ENCODE measurements at places on chromosomes 1 and 21.
A peak's percentile ranks its signal among the peaks of the same experiment; 100 is the strongest.

- DNase-seq = no peak
Measured at GRCh38 chr1:22751124-22751531, 40.5 kb downstream of the EPHB2 start.

DNA sequence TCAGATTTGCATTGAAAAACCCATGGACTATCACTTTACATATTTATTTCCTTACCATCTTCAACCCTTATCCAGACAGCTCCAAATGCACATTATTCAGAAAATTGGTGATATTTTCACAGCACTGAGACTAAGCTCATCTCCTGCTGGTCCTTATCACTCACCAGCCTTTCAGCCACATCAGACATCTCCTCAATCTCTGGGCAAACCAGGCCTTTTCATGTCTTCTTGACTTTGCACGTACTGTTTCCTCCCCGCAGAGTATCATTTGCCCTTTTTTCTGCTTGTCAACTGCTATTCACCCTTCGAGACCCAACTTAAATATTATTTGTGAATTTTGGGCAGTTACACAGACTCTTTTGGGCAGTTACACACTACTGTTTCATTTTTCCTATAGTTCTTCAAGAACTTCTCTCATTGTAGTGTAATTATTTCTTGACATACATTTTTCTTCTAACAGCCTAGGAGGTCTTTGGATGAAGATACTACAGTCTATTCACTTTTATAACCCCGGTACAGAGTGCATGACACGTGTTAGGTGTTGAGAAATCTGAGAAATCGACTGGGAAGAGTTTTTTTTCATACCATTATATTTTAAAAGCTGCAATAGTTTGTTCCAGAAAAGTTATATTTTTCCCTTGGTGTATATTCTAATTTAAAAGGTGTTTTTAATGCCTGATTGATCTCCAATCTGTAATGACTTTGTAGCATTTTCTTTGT is 98.0 kb downstream of the FGGY start:
- DNase-seq = peak; percentile 6

DNA sequence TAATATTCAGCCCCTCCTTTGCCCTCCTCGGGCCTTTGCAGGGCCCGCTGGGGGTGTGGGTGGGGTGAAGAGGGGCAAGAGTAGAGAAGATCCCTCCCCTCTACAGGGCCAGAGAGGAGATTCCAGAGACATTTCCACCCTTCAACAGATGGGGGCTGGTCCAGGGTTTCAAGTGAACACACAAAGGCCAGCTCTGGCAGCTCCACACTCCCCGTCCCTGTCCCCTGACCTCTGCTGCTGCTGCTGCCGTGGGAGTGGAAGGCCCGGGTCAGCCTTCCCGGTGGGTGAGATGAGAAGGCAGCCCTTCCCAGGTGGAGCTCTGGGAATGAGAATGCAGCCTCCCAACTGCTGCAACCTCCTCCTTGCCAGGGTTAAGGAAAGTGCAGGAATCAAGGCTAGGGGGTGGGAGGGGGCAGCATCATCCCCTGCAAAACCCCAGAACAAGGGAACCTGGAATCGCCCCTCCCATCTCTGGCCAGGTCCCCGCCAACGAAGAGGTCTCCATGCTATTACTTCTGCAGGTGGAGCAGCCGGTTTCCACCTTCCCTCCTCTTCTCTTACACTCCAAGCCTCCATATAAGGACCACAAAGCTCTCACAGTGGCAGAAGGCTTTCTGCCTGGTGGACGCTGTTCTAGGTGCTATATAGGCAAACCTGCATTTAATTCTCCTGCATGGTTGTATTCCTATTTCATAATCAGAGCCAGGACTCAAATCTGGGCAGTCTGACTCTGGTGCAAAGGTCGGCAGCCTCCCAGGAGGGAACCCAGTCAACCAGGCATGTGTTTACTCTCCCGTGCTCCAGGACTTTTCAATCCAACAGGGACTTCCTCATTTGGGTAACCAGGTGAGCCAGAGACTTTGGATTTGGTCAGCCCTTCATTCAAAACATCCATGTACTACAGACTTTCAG is 22.9 kb upstream of the ARHGEF10L start:
- no peak for DNase-seq

DNA sequence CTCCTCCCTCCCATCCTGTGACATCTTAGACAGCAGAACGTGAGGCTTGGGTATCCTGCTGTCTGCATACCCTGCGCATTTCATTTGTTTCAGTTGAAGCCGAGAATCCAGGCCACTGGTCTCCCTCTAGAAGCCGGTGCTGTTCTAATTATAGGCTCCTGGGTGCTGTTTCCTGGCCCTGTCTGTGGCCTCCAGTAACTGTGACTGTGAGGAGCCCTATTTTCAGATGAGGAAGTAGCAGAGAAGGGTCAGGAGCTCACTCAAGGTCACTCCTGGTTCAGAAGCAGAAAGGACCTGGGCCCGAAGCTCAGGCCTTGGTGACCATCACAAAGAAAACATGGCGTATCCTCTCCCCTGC is 24.0 kb downstream of the COQ8A start:
- DNase-seq = no peak

- DNase-seq = peak; percentile 89
Measured at GRCh38 chr21:44087426-44088400, 19.5 kb upstream of the PWP2 start.

- no peak for DNase-seq
Measured at GRCh38 chr1:112956544-112957132, 642 bp upstream of the SLC16A1 start.

DNA sequence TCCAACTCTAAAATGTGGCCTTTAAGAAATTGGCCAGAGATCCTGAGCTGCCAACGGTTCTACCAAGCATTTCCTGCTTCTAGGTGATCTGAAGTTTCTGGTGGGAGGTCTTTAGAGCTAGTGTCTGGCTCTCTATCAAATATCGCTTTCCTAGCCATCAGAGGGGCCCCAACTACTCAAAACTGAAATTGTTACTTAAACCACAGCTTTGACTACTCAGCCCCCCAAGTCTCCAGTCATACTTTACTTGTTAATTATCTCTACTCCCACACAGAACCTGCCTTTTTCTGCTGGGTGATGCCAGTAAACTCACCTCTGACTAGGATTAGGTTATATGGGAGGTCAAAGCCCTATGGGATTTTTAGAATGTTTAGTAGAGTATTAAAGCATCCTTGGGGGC is 95.1 kb downstream of the FASLG start:
- no peak for DNase-seq

GRCh38 chr1:213154056-213154685 is 103.1 kb downstream of the RPS6KC1 start:
- DNase-seq = peak; percentile 86

DNA sequence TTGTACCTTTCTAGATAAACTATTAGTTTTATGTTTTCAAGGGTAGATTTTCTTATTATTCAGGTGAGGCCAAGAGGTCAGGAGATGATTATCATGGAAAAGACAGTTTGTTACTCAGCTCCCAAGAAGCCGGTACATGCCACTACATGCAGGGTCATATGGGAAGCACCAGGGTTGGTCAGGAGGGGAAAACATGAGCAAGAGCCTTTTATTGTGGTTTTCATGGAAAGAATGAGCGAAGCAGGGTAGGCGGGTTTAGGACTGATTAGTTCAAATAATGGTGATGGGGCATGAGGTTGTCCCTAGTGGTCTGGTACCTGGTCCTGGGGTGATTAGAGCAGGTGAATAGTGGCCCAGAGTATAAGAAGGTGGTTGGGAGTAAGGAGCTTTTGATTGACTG is 189.9 kb downstream of the APP start:
- DNase-seq = no peak

GRCh38 chr1:193519922-193520321 is 333.5 kb upstream of the B3GALT2 start:
- DNase-seq = no peak

- no peak for DNase-seq
Measured at GRCh38 chr1:116988908-116989307, 12.7 kb upstream of the CD101 start.

DNA sequence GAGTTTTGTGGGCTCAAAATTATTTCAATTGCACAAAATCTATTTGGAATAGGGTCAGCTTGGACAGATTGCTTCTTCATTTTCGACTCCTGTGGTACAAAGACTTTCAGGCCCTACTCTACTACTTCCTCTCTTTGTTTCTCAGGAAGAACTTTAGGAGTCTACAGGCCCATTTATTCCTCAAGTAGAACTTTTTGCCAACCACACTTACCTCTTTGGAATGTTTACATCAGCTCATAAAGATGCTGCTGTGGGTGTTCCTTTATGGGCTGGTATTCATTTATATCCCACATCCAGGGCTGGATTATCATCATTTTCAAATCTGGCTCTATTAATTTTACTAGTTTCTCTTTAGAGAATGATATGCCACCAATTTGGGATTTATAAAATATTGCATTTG is 46.3 kb upstream of the TNFSF18 start:
- DNase-seq = no peak

DNA sequence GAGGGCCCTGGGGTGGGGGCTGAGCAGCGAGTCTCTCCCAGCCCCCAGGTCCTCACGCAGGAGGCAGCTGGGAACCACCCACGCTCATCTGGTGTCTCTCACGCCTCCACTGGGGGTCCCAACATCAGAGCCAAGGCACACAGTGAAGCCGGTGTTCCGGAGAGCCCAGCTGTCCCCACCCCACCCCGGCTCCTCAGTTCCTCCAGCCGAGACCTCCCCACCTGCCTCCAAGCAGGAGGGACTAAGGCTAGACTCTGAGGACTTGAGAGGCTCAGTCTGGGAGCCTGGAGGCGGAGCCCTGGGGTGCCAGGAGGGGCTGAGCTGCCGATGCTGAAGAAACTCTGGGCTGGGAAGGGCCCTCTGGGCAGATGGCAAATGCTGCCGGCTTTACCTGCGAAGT is 1.6 kb upstream of the HPCA start:
- DNase-seq = no peak

DNA sequence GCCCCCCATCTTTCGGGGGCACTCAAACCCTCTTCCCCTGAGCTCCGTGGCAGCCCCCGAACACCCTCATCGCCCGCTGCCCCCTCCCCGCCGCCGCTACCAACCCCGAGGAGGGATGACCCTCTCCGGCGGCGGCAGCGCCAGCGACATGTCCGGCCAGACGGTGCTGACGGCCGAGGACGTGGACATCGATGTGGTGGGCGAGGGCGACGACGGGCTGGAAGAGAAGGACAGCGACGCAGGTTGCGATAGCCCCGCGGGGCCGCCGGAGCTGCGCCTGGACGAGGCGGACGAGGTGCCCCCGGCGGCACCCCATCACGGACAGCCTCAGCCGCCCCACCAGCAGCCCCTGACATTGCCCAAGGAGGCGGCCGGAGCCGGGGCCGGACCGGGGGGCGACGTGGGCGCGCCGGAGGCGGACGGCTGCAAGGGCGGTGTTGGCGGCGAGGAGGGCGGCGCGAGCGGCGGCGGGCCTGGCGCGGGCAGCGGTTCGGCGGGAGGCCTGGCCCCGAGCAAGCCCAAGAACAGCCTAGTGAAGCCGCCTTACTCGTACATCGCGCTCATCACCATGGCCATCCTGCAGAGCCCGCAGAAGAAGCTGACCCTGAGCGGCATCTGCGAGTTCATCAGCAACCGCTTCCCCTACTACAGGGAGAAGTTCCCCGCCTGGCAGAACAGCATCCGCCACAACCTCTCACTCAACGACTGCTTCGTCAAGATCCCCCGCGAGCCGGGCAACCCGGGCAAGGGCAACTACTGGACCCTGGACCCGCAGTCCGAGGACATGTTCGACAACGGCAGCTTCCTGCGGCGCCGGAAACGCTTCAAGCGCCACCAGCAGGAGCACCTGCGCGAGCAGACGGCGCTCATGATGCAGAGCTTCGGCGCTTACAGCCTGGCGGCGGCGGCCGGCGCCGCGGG is 837 bp downstream of the FOXD3 start:
- peak; percentile 63 for DNase-seq

- DNase-seq = no peak
Measured at GRCh38 chr1:202200669-202201068, 7.1 kb downstream of the LGR6 start.

DNA sequence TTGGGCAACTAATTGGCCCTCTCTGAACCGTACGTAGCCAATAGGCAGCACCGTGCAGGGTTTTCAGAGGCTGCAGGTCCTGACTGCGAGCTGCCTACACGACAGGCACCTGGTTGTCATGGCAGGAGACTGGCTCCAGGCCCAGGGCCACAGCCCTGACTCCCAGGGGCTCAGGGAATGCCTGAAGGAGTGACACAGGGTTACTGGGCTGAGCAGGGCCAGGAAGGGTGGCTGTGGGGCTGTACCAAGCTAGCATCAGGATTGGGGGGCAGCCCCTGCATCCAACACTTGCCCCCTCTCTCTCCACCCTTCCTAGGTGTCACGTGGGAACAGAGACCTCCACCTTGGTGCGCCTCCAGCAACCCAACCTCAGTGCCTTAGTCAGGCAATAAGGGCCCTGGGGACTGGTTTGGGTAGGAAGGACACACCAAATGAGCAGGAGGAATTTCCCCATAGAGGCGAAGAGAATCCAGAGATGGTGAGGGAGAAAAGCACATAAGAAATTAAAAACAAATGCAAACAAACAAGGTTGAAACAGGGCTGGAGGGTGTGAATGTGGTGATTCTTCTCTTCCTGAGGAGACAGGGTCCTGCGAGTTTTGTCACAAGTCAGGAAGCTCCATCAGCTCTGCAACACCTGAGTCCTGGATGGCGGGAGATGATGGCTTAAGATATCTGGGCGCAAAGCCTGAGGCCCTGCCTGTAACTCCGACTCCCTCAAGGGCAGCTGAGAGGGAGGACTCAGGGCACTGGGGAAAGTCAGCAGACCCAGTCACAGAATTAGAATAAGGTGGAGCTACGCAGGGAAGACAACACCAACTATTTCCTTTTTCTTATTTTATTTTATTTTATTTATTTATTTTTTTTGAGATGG is 19.7 kb upstream of the RNU1-4 start:
- no peak for DNase-seq

- no peak for DNase-seq
Measured at GRCh38 chr1:231879296-231879695, 252.7 kb downstream of the DISC1 start.

GRCh38 chr1:187877220-187877619 is 1048.5 kb downstream of the PLA2G4A start:
- DNase-seq = no peak

DNA sequence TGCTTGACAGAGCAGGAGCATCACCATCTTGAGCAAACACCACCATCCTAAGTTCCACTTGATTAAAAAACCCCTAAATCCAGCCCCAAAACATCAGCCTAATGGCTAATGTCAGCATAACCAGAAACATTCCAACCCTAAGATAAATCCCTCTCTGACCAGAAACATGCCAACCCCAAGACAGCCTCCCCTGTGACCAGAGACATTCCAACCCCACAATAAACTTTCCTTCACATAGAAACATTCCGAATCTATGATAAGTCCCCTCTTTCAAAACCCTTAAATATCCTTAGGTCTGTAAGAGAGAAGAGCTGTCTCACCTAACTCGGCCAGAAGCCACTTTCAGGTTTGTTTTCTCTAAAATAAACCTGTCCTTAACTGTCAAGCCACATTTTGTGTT is 17.4 kb upstream of the SLC2A5 start:
- DNase-seq = no peak

DNA sequence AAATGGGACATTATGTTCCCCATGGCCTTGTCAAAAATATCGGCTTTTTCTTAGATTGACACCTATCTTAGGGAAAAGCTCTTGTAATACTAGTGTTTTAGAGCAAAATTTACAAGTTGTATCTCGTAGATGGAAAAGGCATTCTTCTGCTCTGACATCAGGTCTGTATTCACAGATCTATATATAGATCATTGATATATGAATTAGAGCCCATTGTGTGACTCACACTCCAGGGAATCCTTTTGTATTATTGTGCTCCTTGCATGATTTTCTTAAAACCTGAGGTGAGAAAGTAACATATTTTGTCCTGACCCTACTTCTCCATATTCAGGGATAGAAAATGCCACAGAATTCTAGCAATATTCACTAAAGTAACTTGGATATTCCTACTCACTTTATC is 1160.8 kb upstream of the B3GALT2 start:
- no peak for DNase-seq

Data from hematopoietic multipotent progenitor cell treated with erythropoietin and hydrocortisone succinate and interleukin-3 and kit ligand, for 4 days (in vitro differentiated cells).